H7 (cell line): ENCODE measurements at places on chromosomes 6 and 20. TPM values are rescaled to one million over a fixed set of nuclear protein-coding genes. Genes with fewer than 3 reads are reported as not detected.

The BHLHE23 gene
- total RNA-seq: 2.1 TPM in 2 replicates

The SNAP25 gene
- 0.62 and 0.70 TPM in 2 replicates for total RNA-seq

GRCh38 chr20:3080939-3081388 lies 3.6 kb downstream of the AVP start:
- no peak for DNase-seq

DNA sequence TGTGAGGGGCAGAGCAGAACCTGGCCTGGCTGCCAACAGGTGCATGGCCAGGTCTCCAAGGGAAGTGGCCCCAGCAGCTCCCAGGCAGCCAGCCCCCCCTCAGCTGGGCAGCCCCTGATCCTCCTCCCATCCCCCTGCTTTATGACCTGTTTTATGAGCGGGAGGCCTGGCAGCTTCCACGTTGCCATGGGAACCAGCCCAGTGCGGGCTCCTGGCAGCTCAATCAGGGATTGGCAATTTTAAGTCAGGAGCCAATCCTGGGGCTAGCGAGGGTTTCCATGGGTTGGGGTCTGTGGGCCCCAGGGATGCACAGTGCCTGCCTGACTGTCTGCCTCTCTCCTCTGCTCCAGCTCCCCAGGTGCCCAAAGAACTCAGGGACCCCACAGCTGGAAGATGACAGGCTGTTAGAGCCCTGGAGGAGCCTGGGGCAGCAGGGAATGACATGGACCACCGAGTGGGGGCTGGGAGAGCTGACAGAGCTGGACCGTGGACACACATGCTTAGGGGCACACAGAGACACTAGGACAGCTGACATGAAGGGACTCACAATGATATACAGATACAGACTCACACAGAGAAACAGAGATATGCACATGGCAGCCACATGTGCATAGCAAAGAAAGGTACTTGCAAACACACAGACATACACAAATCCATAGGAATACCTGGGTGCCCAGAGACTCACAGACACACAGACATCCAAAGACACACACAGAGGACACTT lies 56.5 kb upstream of the SIRPA start:
- peak; percentile 62 for DNase-seq

GRCh38 chr20:24729896-24730605 lies 219.0 kb upstream of the CST7 start:
- no peak for DNase-seq

- no peak for DNase-seq
These were observed 615.7 kb upstream of the CITED2 start for GRCh38 chr6:139990026-139990686.

The TFAP2B gene
- not detected in 2 replicates for total RNA-seq

The TNFRSF6B gene
- total RNA-seq: not detected in 2 replicates

The HLA-DOB gene
- not detected in 2 replicates for total RNA-seq

DNA sequence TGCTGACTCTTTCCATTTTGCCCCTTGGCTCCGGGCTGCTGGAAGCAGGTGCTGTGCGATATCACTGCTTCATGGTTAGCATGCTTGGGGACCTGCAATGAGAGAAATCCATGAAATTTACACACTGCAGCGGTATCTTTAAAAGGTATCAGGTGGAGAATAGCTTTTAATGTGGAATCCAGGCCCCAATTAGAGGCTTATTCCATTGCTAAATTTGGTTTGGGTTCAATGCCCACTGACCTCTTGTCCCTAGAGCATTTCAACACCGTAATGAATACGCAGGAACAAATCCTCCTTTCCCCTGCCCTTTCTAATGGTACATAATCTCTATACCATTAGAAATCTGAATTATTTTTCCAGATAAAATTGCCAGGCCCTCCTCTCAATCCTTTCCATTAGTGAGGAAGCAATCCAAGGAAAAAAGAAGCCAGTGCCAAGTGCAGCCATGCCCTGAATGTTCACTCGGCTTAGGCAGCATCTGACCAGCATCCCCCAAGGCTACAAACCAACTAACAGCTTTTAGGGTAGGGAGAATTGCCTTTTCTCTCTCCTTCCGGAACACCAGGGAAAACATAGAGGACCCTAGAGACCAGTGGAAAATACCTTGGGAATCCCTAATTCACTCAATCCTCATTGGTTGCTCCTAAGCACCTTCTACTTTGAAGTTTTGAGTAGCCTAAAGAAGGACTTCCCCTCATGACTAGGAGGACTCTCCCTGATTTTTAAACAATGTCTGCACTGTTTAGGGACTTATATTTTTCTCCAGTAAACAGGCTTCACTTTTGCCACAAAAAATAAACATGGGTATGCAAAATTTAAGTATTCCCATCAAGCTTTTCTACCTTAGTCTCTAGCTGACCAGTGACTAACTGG lies 143.1 kb downstream of the QRSL1 start:
- DNase-seq: no peak

DNA sequence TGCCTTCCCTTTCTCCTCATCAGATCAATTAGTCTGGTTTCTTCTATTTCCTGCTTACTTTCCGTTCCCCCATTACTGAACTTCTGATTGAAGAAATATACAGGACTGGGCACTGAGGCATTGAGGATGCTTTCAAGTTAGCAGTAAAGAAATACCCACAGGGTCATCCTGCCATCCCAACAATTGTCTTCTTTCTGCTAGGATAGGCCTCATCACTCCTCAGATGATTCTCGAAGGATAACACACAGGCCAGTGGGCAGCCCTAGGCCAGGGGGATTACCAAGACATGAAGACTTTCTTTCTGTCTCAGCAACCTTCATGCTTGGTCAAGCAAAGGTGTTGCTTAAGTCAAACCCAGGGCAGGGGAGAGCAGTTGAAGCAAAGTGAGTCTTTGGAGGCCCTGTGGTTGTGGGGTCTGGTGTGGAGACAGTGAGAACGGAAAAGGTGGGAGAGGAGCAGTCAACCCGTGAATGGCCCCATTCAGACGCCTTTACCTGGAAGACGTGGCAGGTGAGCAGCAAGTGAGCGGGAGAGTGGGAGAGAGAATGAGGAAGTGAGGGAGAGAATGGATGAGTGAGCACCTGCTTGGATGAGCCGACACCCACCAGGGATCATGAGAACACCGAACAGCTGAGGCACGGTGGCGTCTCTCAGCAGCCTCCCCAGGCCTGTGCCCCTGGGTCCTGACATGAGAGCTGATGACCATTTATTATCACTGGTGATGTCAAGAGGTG lies 462.9 kb downstream of the PREX1 start:
- no peak for DNase-seq

- DNase-seq: peak; percentile 97
These were observed at the start of gene SCRT2 for GRCh38 chr20:675453-676314. SCRT2 (minus strand) TSS chr20:675802; CDS start chr20:675601, 201 bp downstream.

The NSFL1C gene
- 18.9 and 24.2 TPM in 2 replicates for total RNA-seq

DNA sequence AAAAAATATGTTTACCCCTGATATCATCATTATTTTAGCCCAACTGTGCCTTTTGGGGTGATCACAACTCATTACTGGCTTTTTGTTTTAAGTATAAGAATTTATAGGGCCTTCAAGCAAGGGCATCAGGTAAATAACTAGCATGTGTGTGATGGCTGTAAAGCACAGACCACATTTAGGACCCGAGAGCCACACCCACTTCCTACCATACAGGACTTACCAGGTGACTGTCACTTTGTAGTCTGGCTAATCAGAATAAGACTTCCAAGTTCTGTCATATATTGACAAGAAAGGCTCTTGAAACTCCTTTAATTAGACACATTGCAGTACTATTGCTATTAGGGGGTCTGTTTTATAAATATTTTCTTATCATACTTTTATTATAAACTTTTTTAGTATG lies 31.1 kb downstream of the TMEM242 start:
- no peak for DNase-seq

The LGSN gene
- total RNA-seq: 0.07 and 0.17 TPM in 2 replicates

DNA sequence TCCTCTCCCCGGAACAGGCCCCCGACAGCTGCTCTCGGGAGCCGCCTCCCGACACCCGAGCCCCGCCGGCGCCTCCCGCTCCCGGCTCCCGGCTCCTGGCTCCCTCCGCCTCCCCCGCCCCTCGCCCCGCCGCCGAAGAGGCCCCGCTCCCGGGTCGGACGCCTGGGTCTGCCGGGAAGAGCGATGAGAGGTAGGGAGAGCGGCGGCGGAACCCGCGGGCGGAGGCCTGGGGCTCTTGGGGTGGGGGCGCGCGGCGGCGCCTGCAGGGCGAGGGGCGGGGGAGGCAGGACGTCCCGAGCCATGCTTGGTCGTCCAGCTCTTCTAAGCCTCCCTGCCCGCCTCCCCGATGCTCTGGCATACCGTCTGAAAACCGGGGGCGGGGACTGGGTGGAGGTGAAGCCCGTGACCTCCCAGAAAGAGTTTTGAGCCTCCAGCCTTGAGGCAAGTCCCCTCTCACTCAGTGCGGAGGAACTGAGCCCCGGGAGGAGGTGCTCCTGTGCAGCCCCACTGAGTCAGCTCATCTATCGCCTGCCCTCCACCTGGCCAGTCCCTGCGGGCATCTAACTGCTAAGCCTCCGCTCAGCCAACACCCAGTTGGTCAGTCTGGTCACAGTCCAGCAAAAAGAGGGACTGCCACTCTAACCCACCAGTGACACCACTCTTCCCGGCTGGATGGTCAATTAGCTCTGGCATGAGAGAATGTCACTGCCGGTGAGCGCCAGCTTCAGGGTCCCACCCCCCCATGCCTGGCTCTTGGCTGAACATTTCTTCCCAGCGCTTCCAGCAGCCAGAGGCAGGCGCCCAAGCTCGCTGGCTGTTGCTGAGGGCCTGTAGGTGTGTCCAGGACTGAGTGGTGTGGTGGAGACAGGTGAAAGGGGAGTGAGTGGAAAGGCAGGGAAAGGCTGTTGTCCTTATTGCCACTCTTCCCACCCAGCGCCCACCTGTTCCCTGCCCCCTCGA lies 482 bp downstream of the DDR1 start:
- peak; percentile 84 for DNase-seq
